ENCODE measurements at places on chromosomes 6 and 20.

DNA sequence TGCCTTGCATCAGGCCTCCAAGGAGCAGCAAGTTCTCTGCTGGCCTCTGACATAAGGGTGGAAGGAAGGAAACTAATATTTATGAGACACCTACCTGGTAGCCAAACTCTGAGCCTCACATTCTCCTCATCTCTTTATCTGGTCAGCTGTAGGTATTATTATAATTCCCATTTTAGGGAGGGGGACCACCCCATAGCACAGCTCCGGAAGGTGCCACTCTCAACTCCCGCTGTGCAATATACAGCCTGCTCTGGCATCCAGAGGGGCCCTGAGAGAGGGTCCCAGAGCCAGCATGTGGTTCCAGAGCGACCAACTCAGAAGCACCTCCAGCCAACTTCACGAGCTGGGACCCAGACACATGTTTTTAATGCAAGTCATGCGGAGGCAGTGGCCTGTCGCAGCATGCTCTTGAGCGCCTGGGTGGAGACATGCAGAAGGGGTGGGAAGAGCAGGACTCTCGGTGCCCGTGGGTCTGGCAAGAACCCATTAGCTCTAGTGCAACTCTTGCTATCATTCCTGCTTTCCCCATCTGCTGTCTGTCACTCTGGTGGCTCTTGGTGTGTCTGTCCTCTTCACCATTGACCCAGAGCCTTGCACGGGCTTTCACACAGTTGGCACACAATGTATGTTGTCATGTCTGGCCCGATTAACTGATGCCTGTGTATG lies 15.0 kb upstream of the MYMX start:
- no peak for DNase-seq

GRCh38 chr20:20130399-20130798 lies 78.1 kb downstream of the CFAP61 start:
- DNase-seq, result no peak

- DNase-seq, result no peak
Measured at GRCh38 chr20:61312925-61313324, 60.9 kb downstream of the CDH4 start.

- no peak for DNase-seq
Measured at GRCh38 chr6:91659891-91660290, 1073.0 kb upstream of the MAP3K7 start.

DNA sequence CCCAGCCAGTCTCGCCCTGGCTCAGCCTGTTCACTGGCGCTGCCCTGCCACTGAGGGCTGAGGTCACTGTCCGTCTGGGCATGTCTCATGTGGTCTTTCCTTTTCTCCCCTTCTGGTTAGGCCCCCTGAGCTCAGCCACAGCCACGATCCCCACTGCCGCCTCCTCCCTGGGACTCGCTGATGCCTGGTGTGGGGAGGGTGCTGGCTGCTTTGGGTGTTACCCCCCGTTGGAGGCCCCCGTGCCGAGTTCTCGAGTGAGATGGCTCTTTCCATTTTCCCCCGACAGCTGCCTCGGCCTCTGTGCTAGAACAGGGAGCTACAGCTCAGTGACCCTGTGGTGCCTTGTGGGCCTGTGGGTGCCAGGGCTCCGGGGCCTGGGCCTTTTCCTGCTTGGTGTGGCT lies 14.9 kb upstream of the TCFL5 start:
- no peak for DNase-seq

- no peak for DNase-seq
Measured at GRCh38 chr6:189676-190075, 102.6 kb upstream of the DUSP22 start.

DNA sequence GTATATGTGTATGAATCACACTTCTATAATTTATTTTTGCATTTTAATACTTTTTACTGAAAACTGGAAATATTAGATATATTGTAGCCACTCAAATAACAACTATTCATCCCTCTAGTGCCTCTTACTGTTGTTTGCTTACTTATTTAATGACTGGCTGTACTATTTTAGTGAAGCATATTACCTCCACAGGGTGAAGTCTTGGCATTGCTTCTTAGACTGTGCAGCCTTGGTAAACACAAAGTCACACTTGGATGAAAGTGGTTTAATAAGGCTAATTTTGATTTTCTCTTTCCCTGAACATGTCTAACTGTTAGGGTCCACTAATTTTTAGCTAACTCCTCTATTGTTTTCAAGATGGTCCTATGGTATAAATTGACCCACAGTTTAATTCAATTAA lies 1043.2 kb upstream of the ADGRB3 start:
- DNase-seq, result no peak

DNA sequence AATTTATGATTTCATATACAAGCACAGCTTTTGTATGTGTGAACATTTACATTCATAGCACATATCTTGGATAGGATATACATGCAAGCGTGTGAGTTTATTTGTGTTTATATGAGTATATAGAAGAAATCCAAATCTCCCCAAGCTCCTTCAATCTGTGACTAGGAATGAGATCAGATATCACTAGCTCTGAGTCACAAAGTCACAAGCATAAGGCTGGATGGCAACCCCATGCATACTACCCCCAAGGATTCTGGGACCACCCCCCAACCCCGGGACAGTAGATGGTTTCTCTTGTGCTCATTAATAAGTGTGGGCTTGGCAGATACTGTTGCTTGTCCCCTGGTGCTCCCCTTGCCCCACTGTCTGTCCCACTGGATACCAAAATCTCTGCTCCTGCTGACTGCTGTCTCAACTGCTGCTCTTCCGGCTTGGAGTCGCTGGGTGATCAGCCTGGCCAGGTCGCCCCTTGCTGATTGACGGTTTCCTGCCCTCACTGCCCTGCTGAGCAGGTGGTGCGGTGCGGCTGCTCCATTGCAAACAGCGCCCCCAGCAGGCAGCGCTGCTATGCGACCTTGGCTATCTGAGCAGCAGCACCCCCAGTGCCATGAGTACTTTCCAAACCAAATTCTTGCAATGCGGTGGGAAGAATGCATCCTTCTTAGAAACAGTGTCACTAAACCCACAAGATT lies 279.4 kb downstream of the CD83 start:
- DNase-seq, result no peak

DNA sequence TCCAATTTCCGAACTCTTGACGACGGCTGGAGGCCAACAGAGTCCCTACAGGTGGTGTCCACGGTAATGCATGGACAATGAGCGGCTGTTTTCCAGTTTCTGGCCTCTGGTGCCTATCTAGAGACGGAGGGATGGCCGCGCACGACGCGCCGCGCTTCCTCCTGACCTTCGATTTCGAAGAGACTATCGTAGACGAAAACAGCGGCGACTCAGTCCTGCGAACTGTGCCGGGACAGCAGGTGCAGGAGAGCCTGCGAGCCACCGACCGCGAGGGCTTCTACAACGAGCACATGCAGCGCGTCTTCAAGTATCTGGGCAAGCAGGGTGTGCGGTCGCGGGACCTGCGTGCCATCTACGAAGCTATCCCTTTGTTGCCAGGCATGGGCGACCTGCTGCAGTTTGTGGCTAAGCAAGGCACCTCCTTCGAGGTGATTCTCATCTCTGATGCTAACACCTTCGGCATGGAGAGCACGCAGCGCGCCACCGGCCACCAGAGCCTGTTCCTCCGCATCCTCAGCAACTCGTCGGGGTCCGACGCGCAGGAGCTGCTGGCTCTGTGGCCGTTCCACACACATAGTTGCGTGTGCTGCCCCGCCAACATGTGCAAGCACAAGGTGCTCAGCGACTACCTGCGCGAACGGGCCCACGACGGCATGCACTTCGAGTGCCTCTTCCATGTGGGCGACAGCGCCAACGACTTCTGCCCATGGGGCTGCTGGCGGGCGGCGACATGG lies 169.4 kb downstream of the CDK19 start:
- DNase-seq, result no peak

DNA sequence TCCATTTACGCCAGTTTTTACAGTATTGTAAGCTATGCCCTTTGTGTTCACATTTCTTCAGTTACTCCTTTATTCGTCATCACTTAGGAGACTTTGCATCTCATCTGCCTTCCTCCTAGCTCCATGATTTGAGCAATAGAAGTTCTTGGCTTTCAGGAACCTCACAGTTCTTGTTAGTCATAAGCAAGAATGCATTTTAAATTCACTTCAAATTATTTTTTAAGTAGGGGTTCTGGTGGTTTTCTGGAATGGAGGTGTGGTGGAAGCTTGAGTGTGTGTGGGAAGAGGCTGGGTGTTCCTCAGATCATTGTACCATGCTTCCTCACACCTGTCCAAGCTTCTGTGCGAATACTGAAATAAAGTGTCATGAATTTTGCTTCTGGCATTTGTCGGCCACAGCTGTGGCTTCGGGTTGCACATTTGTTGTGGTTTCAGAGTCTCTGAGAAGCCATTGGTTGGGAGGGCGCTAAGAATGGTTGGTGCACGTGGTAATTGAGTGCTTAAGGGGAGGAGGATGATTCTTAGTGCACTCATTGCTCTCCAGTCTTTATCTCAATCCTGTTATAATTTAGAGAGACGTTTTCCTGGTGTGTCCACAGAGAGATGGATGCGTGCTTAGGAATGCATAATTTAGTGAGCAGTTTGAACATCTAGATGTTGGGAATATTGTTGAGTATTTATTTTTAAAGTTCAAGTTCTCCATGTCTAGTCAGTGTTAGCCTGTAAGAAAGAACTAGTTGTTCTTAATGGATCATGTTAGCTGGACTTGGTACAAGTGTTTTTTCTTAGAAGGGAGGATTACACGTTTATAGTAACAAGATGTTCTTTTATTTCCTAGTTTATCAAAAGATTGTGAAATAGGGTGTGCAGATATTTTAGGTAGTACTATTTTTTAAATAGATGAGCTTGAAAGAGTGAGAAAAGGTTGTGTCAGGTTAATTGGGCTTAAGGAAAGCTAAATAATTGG lies 31.9 kb downstream of the FOXO3 start:
- no peak for DNase-seq

- no peak for DNase-seq
Measured at GRCh38 chr6:168442646-168443045, 1.7 kb downstream of the SMOC2 start.

GRCh38 chr20:33408716-33409654 lies 7.7 kb upstream of the CDK5RAP1 start:
- DNase-seq, result no peak

DNA sequence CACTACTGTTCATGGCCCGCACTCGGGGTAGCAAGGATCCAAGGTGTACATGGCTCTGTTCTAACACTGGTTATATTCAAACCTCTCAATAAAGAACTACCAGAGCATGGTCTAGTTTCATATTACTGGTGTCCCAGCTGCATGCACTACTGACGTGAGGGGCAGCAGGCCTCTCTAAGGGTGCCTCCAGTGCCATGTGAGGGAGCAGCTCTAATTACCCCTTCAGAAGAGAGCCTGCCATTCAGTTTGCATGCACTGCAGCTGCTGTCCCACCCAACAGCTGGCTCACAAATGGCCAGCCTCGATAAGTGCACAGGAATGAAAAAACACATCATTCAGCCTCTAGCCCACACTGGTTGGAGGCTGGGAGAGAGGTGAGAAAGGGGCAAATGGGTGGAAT lies 85.2 kb downstream of the SMLR1 start:
- no peak for DNase-seq

GRCh38 chr20:63381781-63382431 lies 20.8 kb upstream of the CHRNA4 start:
- peak; percentile 61 for DNase-seq

- no peak for DNase-seq
Measured at GRCh38 chr6:161745594-161746141, 471.8 kb upstream of the AGPAT4 start.

- no peak for DNase-seq
Measured at GRCh38 chr20:21090111-21090618, 16.0 kb downstream of the LINC00237 start.

DNA sequence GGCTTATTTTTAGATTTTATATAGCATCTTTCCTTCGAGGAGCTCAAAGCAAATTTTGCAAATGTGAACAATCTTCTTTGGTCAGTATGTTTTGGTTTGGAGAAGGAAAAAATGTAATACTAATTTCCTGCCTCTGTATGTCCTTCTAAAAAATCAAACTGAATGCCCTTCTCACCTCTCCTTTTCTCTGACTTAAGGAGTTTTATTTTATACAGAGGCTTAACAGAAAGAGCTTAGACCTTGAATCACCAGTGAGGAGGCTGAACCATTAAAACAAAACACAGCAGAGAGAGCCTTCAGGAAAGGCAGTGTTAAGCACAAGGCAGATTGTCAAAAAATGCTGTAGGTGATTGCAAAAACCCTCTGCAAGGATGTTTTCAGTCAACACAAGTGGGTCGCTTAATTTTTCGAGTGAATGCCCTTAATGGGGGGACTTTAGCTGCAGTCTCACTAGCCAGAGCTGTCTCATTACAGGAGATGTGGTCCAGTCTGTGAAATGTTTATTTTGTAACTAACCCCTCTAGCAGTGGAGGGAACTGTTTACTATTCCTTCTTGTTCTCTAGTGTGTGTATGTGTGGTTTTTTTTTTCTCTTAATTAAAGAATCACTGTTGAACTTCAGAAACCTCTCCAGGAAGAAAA lies 481.3 kb upstream of the CITED2 start:
- no peak for DNase-seq

GRCh38 chr20:3239867-3240775 lies 1.1 kb upstream of the SLC4A11 start:
- DNase-seq, result no peak

DNA sequence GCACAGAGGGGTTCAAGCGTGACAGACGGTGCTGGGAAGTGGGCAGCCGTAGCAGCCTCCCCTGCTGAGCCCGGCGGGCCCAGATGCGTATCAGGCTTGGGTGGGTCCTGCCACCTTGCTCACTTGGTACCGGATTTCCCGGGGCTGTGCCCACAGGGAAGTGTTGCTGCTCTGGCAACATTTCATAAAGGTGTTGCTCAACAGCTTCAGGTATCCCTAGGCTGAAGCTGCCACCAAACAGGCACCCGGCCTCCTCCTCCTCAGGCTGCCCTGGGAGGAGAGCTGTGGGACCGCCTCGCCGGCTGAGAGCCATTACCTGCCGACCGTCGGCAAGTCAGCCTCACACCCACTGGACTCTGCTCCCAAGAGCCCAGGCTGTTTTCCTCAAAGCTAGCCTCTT lies 11.5 kb downstream of the PSMG4 start:
- DNase-seq, result no peak

GRCh38 chr6:148395583-148396101 lies 53.0 kb downstream of the SASH1 start:
- no peak for DNase-seq

DNA sequence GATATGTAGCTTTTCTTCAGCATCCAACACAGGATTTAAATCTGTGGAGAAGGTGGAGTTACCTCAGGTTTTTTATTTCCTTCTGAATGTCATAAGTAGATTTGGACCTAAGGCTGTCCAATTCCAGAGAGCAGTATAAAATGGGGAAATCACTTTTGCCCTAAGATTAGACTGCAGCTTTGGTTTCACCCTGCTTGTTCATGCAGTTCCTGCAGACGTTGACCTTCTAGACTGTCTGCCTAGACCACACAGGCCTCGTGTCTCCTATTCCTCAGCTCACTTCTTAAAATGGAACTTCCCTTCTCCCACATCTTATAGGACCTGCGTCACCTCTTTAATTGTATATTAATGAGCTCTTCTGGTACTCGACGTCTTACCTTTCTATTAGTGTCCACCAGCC lies 26.0 kb upstream of the C6orf62 start:
- DNase-seq, result no peak
